ENCODE measurements at places on chromosomes 13 and 19. TPM values are rescaled to one million over a fixed set of nuclear protein-coding genes. Genes with fewer than 3 reads are reported as not detected.

- H3K27me3 ChIP-seq: no peaks in the 10 kb centered on the region
- no peak overlapping the region for H3K4me3 ChIP-seq
- peaks cover 92% of the 10 kb centered on the region for H3K36me3 ChIP-seq
- no peak for DNase-seq
Observed at GRCh38 chr13:45352031-45352430, 11.0 kb upstream of the TPT1 start.

DNA sequence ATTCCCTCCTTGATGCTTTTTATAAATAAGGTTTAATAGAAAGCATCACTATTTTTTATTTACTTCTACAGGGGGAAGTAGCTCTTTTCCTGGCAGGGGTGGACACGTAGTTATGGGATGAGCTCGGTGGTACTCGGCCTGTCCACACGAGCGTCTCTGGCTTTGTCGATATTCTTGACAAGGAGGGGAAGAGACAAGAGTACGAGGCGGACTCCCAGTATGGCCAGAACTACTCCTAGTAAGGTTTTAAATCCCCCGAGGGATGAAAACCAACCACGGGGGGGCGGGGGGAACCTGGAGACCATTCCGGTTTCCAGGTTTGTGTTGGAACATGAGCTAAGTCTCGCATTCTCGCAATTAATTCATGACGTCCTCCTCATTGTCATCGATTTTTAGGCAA lies 5.6 kb upstream of the BSG start:
- H3K36me3 ChIP-seq: no peaks in the 10 kb centered on the region
- no peaks in the 10 kb centered on the region for H3K27me3 ChIP-seq
- H3K4me3 ChIP-seq: peak overlapping the region; percentile 27
- H3K4me1 ChIP-seq: peaks cover 11% of the 10 kb centered on the region

- peaks cover 4% of the 10 kb centered on the region for H3K4me1 ChIP-seq
- no peaks in the 10 kb centered on the region for H3K36me3 ChIP-seq
- no peak overlapping the region for H3K4me3 ChIP-seq
- DNase-seq: peak; percentile 81
Observed at GRCh38 chr19:13212759-13213330, 62.6 kb downstream of the IER2 start.

DNA sequence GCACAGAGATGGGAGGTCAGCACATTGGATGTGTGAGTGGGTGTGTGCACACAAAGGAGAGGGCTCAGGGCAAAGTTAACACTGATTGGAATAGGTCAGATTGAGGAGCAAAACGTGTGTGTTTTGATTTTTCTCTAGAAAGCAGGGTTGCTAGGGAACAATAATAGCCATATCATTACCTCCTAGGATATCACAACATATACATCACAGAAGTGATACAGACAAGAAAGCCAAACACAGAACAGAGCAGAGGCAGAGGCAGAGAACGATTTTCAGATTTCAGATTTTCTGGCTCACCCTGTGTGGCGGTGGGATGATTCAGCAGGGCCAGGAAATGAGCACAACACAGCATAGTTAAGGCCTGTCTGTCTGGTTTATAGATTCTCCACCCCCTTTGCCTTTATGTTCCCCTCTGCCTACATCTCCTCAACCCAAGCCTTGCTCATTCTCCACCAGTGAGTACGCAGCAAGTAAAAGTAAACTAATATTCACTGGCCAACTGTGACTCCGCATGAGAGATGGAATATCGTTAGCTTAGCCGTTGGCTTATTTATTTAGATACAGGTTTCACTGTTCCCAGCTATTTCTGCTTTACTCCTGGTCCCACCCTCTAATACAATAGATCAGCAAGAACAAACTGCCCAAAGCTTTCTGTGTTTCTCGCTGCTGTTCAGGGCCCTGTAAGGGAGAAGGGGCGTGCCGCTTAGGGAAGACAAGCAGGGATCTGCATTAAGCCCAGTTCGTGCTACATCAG lies 182.7 kb upstream of the TSC22D1 start:
- no peaks in the 10 kb centered on the region for H3K27me3 ChIP-seq
- DNase-seq: no peak
- H3K27ac ChIP-seq: no peak overlapping the region
- H3K4me1 ChIP-seq: peaks cover 6% of the 10 kb centered on the region
- H3K4me3 ChIP-seq: no peak overlapping the region
- no peaks in the 10 kb centered on the region for H3K36me3 ChIP-seq

DNA sequence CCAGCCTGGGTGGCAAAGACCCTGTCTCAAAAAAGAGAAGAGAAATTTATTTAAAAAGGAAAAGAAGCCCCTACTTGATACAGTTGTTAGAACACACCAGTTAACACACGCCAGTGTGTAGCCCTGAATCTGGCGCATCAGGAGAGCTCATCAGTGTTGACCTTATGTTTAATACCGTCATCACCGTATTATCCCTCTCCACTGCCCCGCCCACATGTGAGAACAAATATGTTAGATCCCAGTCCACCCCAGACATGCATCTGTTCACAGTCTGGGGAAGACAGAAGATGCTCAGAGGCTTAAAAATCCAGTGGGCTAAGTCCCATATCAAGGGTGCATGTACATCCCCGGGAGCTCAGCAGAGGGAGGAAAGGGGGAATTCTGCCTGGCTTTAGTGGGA lies 155.2 kb downstream of the DPF1 start:
- no peak overlapping the region for H3K27ac ChIP-seq
- H3K27me3 ChIP-seq: no peaks in the 10 kb centered on the region
- H3K4me3 ChIP-seq: no peak overlapping the region
- peaks cover 8% of the 10 kb centered on the region for H3K4me1 ChIP-seq

TEX26 gene
- total RNA-seq: 0.27 TPM

Data from lower lobe of right lung (tissue), 2 donors.